ENCODE measurements at places on chromosomes 4 and X.
A peak's percentile ranks its signal among the peaks of the same experiment; 100 is the strongest.

DNA sequence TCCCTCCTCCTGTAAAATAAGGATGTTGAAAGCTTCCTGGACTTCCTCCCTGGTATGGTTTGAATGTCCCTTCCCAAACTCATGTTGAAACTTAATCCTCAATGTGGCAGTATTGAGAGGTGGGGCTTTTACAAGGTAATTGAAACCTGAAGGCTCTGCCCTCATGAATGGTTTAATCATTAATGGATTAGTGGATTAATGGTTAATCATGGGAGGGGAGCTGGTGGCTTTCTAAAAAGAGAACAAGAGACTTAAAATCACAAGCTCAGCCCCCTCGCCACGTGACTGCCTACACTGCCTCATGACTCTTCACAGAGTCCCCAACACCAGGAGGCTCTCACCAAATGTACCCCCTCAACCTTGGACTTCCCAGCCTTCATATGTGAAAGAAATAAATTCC is 124.6 kb upstream of the ANXA3 start:
- DNase-seq, result no peak

DNA sequence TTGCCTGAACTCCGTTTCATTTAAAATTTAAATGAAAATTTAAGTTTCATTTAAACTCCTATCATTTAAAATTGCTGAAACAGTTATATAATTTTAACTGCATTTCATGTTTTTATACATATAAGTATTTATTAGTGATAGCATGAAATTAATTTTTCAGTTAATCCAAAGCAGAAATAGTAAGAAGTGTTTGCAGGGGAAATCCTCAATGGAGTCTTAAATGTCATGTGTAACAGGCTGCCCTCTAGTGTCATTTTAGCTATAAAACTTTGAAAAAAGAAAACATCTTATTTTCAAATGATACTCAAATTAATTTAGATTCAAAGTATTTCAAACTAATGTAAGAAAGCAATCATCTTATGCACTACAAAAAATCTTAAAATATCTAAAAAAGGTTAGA is 27.2 kb downstream of the TAPT1 start:
- DNase-seq, result peak; percentile 20

DNA sequence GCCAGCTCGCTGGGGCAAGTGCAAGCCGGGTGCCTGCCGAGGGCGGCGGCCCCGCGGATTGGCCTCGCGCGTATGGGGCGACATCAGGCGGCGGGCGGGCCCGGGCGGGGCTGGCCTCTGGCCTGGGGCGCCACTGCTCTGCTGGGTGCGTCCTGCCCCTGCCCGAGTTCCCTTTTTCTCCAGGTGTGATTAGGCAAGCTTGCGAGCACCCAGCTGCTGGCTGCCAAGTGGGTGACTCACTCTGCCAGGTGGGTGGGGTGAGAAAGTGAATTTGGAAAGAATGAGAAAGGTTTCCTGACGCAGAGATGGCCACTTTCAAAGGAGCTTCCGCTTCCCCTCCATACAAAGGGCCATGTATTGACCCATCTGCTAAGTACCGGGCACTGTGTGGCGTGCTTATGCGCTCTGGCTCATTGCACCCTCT is 32.5 kb downstream of the FGFBP1 start:
- no peak for DNase-seq

GRCh38 chr4:134935320-134935719 is 733.7 kb upstream of the PABPC4L start:
- DNase-seq, result no peak

- no peak for DNase-seq
These were observed 101.4 kb upstream of the RAB40AL start for GRCh38 chrX:102835504-102836146.

DNA sequence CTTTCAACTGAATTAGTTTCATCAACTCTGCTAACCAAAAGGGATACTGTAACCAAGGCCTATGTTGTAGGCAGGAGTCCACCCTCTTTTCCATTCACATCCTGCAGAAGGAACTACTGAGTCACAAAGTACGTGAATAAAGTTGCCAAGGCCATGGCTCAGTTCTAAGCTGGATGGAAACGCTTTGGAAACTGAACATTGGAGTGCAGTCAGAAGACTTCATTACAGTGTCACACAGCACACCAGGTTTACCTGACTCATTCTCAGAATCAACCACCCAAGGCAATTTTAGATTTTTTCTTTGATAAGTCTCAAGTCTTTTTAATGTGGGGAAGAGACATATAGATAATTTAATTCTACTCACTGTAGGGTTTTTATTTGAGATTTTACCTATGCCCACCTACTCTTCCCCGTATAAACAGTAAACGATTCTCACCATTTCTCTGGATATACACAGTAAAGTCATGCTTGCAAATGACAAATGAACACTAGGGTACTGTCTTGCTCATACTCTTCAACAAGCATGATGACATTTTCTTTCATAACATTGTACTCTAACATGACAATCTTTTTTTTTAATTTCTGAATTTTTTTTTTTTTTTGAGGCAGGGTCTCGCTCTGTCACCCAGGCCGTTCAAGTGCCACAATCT is 58.9 kb upstream of the RBM47 start:
- no peak for DNase-seq

- no peak for DNase-seq
These were observed 74.6 kb downstream of the RAPGEF2 start for GRCh38 chr4:159177265-159178150.

- DNase-seq, result no peak
These were observed 132.7 kb downstream of the ARHGAP10 start for GRCh38 chr4:147864607-147865006.

GRCh38 chr4:65599340-65599739 is 70.9 kb downstream of the EPHA5 start:
- peak; percentile 69 for DNase-seq

All from fibroblast of skin of right quadriceps (primary cell).